Activated CD4-positive, alpha-beta T cell treated with anti-CD3 and anti-CD28 coated beads, Interleukin-2, amount 50 U/mL, for 16 hours (primary cell): ENCODE measurements at places on chromosomes 6 and 20.

GRCh38 chr20:4067600-4068261, 52.4 kb upstream of the RNF24 start:
- DNase-seq = no peak

DNA sequence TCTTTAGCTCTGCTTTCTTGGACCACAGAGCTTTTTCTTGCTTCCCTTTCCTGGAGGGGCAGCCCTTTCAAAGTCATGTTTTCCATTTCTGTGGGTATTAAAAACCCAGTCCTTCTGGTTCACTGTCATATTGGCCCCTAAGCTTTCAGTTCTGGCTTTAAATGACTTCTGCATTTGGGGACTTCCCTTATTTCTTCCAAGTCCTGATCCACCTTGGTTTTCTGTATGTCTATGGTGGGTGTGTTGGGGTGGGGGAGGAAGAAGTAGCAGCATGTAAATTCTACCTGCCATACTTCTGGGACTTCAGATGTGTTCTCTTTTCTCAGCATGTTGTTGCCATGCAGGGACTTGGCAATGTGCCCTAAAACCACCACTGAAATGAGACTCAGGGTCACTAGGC, 77.1 kb upstream of the EMILIN3 start:
- peak; percentile 6 for DNase-seq

DNA sequence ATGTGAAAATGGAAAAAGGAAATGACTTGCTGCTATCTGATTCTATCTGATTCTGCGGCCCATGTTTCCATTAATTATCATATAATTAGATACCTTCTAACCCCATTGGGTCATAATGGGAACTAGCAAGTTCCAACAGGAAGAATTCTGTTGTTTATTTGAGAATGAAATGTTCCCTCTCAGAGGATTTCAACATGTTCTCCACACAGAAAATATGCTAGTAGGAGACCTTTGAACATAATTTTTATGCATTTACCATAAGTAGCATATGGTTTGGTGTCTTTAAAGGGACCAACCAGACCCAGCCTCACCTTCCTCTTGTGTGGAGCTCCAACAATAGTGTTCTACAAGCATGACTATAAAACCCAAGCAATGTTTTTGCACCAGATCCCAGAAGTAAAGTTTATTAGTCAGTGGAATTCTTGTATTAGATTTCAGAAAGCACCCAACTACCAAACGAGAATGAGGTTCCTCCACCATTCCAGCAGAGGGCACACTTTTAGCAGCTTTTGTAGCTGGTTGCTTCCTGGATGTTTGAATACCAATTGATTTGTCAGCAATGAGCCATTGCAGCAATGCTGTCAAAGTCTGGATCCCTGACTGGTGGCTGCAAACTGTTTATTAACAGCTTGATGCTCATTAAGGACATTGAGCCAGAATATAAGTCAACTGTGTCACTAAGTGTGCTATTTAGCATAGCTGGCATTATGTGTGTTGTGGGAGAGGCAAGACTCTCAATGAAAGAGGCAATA, 143.6 kb upstream of the GJE1 start:
- peak; percentile 54 for DNase-seq

GRCh38 chr20:38764567-38765318, 16.5 kb downstream of the ACTR5 start:
- peak; percentile 65 for DNase-seq

DNA sequence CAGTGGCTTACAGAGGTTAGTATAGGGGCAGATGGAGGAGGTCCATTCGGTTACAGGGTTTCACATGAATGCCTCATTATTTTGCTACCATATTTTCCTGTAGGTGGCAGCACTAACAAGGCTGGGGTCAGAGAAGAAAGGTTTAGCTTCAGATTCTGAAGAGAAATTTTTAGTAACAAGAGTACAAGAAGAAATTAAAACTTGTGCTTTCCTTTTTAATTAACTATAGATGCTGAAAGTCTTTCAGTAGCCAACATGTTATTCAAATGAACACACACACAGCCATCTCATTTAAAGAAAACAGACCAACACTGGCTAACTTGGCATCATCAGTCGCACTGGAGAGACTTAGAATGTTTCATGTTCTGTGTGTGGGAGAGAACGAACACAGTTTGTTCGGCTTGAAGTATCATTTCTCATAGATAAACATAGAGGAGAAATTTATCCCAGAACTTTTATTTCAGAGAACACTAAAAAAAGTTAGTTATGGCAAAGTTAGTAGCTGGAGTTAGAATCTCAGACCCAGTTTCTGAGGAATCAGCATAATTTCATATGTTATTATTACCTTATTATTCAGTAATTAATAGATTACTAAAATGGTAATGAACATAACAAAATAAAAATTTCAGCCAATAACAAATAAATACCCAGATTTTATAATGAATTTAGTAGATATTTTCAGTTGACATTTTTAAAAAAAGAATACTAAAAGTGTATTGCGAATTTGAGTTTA, 314.0 kb upstream of the RSPO3 start:
- DNase-seq = peak; percentile 29

DNA sequence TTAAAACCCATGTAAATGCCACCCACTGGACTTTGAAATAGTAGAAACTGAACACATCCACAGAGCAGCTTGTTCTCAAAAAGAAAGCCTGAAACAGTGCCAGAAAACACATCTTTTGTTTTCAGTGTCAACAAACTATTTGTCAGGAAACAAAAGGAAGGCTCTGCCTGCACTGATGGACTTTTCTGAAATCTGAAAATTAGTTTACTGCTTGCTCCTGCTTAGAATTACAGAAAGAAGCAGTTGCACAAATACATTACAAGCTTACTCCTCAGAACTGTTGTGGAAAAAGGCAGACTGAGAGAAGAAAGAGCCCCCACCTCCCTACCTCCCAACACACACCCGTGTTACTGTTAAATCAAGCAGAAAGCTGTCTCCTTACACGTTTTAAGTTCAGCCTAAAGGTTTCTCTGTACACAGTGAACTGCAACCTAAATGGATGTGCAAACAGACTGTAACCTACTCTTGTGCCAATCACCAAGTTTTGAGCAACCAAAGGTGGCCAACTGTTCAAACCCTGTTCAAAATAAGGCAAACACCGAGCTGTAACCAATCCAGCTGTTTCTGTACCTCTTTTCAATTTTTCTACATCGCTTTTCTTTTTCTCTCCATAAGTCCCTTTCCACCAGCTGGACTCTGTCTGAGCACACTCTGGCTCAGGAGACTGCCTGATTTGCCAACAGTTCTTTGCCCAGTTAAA, 43.7 kb downstream of the FRK start:
- DNase-seq = no peak

DNA sequence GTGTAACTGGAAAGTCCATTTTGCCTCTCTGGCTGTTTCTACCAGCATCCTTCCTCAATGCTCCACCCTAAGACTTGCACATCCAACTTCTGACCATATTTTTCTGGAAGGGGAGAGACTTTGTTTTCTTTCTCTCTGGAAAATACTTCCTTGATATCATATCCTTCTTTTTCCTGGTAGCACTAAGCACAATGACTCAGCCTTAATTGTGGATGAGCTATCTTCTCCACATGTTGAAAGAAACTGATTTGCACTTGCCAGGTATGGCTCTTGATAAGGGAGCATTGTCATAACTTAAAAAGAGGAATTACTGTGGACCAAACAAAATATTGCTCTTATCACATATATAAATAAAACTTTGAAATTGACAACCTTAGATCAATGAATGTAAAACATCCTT, 30.1 kb upstream of the IBTK start:
- no peak for DNase-seq

DNA sequence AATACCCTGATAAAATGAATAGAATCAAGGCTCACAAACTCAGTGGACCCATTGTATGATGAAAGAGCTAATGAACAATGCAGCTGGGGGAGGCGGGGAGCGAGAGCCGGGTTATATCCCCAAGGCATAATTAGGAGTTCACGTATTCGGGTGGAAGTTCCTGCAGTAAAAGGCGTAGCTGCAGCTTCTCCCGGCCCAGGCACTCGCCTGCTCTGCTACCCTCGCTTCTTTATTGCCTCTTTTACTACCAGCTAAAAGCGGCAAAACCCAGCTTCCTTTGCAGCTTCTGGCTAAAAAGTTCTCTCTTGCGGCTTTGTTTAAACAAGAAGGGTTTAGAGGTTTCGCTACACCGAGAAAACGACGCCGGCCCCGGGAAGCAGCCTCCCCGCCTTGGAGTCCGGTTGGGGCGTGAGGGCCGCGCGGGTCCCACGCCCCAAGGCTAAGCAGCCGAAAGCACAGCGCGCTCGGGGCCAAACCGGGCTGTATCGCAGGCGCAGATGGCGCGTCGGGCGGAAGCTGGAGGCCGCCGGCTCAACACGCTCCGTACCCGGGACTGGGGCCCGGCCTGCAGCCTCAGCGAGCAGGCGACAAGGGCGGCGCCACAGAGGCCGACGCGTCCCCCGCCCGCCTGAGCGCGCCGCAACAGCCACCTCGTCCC, 1.6 kb downstream of the ZBTB2 start:
- peak; percentile 56 for DNase-seq

- DNase-seq = peak; percentile 24
Observed at GRCh38 chr6:17580518-17581048, 19.5 kb upstream of the FAM8A1 start.

DNA sequence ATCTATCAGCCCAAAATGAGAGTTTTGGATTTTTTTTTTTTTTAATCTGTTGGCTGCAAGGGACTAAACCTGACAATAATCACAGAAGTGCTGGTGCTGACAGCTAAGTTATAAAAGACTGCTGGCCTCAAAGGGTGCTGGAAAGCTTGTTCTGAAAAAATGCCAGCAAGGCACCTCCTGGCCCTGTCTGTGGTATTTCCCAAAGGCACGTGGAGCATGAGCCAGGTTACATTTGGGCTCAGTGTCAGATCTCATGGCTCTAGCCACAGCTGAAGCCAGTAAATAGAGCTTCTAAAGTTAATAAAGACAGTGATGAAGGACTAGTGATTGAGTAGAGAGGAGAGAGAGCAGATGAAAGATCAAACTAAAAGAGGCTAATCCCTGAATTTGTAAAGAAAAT, 178.9 kb downstream of the FUT9 start:
- no peak for DNase-seq

GRCh38 chr20:23116311-23117089, 30.4 kb upstream of the CD93 start:
- no peak for DNase-seq

GRCh38 chr20:63186528-63187316, 29.2 kb downstream of the YTHDF1 start:
- no peak for DNase-seq

DNA sequence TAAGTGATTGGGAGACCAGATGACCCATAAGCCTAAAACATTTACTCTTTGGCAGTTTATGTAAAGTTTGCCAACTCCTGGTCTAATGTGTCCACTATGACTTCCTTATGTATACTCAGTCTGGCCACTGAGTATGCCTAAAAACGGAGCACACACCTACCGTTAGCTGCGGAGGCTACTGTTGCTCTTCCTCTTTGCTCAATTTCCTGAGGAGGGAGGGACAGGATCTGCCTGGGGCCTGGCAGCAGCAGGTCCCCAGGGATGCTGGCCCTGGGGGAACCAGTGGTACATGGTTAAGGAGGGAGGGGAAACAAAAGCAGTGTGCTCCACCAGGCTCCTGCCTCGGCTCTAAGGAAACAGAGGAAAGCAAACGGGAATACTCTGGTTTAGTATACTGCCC, 113.5 kb downstream of the CDYL start:
- DNase-seq = no peak

GRCh38 chr6:13274707-13275434, 53.5 kb downstream of the TBC1D7 start:
- DNase-seq = no peak

GRCh38 chr6:155126727-155127439, 131.8 kb downstream of the TIAM2 start:
- peak; percentile 86 for DNase-seq

GRCh38 chr6:5559651-5560050, 298.3 kb downstream of the FARS2 start:
- no peak for DNase-seq

DNA sequence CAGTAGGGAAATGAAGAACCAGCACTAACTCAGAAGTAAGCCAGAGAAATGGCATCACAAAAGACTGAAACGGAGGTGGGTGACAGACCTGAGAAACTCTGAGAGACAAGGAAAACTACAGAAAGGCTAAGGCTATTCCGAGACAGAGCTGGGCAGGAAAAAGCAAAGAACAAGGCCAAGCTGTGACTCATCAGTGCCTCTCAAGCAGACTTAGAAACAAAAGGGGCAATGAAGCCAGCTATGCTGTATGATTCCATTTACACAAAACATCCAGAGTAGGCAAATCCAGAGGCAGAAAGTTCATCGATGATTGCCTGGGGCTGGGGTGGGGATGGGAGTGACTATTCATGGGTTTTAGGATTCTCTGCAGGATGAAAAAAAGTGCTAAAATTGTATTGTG, 50.0 kb downstream of the SLC23A2 start:
- no peak for DNase-seq

DNA sequence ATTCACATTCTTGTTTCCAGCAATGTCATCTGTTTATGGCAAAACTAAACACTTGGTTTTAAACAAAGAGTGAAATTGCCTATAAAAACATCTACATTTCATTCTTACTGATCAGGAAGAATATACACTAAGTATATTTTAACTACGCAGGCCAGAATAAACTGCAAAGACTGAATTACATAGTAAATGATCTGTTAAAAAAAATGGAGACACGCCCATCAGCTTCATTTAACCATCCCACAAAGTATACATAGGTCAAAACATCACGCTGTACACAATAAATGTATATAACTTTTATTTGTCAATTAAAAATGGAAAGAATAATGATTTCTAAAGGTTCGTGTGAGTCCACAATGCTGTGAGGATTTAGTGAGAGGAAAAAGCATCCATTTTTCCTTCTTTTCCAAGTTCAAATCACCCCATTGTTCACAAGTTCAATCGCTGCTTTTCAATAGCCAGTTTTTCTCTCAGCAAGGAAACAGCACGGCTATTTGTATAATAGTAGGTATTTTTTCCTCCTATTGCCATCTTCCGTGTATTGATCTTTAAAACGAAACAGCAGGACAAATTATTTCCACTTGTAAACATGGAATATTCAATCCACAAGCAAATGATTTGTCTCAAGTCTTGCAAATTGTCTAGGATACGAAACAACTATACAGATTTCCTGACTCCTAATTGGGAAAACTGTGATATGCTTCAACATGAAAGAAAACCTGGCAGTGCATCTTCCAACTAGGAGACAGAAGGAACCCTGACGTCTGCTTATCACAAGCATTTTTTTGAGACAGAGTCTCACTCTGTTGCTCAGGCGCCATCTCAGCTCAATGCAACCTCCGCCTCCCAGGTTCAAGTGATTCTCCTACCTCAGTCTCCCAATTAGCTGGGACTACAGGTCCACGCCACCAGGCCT, 10.6 kb downstream of the SFT2D1 start:
- DNase-seq = no peak

DNA sequence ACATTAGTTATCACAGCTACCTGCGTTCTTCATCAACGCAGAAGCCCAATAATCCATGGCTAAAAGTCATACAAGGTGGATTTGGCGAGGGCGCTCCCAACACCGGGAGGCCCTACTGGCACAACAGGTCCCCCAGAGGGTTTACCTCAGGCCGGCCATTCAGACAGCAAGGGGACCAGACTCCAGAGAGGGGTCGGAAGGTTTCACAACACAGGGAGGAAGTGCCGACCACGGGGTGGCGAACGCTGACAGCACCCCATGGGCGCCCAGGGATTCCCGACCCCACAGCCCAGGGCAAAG, 1515.9 kb upstream of the DEFB115 start:
- no peak for DNase-seq

- DNase-seq = no peak
Observed at GRCh38 chr6:70411542-70412251, 1.6 kb upstream of the FAM135A start.

- no peak for DNase-seq
Observed at GRCh38 chr6:53353624-53354023, 4.9 kb upstream of the ELOVL5 start.

- no peak for DNase-seq
Observed at GRCh38 chr6:21222656-21223055, 370.9 kb upstream of the SOX4 start.

GRCh38 chr6:2477250-2477649, 231.8 kb upstream of the GMDS start:
- DNase-seq = no peak
